Cardiac septum (tissue), 1 donor: ENCODE measurements at places on chromosomes 4 and X.
A peak's percentile ranks its signal among the peaks of the same experiment; 100 is the strongest.

GRCh38 chr4:139764182-139764581 is 98.6 kb downstream of the MGST2 start:
- peak; percentile 84 for DNase-seq

GRCh38 chr4:40455340-40455902 is 120.3 kb downstream of the CHRNA9 start:
- peak; percentile 80 for DNase-seq

- DNase-seq = peak; percentile 81
Measured at GRCh38 chr4:139873111-139873860, 207.7 kb downstream of the MGST2 start.

DNA sequence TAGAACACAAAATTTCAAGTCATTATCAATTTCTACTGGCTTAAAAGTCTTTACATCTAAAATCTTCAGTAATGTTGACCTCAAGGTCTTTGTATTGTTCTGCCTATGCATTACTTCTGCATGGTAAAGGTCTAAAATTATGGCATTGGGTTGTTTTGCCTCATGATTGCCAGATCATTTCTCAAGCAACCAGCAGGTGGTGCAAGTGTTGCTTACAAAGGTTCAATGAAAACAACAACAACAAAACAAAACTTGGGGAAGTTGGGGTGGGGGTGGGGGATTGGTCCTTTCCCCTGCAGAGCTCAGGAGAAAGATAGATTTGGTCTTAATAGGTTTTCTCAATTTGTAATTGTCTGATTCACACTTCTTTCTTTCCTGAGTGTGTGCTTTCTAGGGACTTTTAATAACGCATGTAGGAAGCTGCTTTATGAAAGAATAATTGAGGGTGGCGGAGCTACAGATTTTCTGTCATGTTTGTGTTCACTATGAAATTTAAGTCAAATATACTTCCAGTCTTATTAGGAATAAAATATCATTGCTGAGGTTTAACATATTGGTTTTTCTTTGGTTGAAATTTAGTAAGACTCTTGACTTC is 145.1 kb downstream of the COL4A5 start:
- no peak for DNase-seq

DNA sequence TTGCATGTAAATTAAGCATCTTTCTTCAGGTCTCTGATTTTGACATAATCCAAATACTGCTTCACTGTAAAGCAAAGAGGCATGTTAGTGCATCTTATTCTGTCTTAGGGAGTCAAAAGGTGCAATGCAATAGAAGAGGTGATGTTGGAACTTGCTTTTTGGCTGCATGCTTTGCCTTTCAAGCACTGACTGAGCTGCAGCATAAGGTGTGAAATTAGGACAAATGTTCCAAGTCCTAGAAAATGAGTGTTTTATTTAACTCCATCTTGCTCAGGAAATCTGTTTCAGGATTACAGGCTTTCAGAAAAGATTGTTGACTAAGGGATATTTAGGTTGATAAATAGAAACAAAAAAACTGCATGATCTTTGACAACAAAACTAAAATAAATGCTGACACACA is 30.8 kb downstream of the NAA11 start:
- DNase-seq = no peak

- no peak for DNase-seq
Measured at GRCh38 chrX:123742440-123742839, 9.6 kb upstream of the THOC2 start.

- DNase-seq = no peak
Measured at GRCh38 chrX:25003066-25003849, 12.5 kb downstream of the ARX start.

DNA sequence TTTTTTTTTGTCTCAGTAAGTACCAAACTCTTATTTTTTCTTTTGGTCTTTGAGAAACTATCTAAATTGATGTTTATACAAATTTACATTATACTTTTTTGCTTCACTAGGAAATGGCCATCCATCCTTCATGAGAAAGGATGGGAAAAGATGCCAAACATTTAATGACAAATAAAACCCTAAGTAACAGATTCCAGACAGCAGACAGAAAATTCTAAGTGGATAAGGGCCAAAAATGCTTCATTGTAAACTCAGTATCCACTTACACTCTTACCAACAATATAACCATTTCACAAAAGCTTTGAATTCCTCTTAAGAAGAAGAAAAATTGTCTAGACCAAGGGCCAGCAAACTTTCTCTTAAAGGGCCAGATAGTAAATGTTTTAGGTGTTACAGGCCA is 3.5 kb downstream of the GUCY1B1 start:
- no peak for DNase-seq

- peak; percentile 76 for DNase-seq
Measured at GRCh38 chrX:47384502-47384901, 14.1 kb downstream of the ZNF157 start.

- DNase-seq = no peak
Measured at GRCh38 chrX:142483965-142484364, 278.9 kb upstream of the MAGEC2 start.

DNA sequence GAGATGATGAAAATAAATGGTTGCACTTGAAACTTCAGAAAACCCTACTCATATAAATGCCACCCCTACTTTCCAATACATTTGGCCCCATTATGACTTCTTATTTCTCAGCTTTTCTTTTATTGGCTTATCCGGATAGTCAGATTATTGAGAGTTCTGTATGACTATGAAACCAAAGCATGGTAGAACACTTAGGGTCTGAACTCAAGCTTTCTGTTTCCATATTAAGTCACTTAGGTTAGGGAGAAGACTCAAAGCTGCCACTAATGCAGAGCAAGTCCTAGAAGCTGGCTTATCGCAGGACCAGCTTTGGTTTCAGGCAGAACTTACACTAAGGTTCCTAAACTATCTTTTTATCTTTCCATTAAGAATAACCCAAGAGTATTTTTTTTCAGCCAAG is 229.9 kb upstream of the CPEB2 start:
- no peak for DNase-seq

DNA sequence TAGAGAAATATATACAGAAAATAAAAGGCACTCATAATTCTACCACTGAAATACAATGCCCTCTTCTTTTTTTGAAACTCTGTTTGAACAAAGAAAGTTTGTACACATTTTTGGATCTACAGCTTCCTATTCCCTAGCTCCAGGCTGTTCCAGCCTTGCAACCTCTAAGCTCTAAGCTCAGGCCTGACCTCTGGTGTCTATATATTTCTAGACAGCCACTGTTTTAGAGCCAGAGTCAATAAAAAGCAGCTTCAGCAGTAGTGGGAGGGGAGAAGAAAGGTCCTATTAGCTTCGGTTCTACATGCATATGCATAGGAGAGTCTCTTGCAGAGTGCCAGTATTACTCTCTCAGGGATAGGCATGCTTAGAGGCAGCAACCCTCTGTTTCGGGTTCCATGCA is 39.7 kb downstream of the CLDN2 start:
- DNase-seq = no peak

DNA sequence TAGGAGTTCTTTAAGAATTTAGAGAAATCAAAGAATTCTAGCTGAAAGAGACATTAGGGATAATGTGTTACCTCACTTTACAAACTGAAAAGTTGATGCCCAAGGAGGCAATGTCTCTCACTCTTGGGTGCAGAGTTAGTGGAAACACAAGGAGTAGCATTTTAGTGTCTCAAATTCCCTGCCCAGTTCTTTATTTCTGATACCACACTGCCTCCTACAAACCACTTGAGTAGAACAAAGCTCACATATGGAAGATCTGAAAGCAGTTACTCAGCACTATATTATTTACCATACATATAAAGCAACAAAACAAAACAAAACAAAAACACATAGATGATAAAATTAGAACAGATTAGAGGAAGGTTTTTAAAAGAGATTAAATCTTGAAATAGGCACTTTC is 124.2 kb downstream of the REELD1 start:
- no peak for DNase-seq

GRCh38 chrX:112826023-112826422 is 14.6 kb downstream of the AMOT start:
- DNase-seq = no peak

DNA sequence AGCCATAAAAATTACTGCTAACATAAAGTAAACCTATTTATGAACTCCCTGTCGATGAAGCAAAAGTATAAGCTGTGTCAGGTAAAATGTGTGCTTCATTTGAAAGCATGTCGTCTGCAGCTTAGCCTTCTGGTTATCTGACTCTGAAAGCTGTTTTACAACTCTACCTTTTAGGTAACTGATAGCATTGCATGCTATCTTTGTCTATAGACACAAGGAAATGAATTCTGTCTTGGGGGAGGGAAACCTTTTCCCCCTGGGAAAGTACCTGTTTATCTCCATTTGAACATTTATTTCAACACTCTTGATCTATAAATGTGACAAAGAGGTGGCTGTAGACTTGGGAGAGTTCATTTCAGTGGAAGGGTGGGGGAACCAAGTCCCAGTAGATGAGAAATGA is 51.4 kb downstream of the RAB40A start:
- DNase-seq = no peak

DNA sequence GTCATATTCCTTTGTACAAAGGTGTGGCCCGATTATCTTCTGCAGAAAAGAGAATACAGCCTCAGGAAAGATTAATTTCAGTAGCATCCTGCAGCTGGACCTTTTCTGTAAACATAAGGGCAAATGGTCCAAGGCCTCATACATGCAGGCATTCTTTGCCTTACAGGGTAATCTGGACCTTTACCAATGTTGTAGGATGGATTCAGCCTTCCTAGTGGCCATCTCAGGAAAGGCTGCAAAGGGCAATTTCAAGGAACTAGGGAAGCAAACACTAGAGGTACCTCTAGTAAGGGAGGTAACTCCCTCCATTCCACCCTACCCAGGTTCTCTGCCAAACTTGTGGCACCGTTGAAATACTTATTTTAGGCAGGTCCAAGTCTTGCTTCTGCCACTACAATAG is 43.0 kb downstream of the UGT2B28 start:
- DNase-seq = no peak

- DNase-seq = peak; percentile 81
Measured at GRCh38 chr4:138835832-138836533, 179.6 kb upstream of the NOCT start.

GRCh38 chr4:155094201-155094820 is 114.1 kb upstream of the NPY2R start:
- DNase-seq = no peak

DNA sequence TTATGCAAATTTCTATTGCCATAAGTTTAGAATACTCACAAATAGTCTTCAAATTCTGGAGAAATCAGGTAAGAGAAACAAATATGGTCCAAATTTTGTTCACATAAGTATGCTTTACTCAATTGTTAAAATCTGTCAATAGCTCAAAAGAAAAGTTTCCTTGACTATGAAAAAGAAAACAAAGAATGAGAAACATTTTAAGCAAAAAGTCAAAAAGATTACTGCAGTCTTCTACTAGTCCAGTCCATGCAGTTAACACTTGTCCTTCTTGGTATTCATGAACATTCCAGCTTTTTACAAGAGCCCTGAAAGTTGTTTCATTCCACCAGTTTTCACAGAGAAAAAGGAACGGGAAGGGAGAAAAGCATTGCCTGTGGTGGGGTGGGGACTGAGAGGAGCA is 54.7 kb upstream of the ZXDA start:
- no peak for DNase-seq

DNA sequence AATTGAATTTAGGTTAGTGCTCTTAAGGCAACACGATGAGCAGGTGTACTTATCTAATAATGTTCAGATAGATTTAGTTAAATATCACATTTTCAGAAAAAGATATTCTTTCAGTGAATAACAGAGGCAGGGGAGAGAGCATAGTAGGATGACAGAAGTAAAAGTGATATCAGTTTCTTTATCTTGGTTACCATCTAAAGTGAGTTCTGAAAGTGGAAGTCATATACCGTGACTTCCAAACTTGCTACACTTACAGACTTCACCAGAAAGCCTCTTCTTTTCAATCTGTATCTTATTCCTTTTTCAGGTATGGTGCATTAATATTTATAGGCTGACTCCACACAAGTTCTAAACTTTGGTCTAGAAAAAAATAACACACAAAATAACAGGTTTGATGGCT is 124.9 kb downstream of the POU4F2 start:
- no peak for DNase-seq

DNA sequence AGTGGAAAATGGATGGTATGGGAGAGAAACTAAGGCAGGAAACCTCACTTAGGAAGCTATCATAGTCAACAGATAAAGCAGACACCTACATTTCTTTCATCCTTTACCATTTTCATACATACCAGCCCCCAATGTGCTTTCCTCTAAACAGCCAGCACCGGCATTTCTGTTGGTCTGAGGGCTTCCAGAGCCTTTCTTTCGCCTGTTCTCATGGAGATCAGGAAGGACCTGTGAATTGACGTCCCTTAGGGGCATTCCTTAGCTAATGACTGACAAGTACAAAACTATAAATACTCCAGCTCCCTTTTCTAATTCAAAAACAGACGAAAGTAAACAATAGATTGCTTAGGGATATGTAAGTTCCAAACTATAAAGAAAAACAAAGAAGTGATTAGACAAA is 215.5 kb upstream of the CNKSR2 start:
- DNase-seq = no peak

- DNase-seq = no peak
Measured at GRCh38 chr4:11483046-11483445, 54.4 kb upstream of the HS3ST1 start.

DNA sequence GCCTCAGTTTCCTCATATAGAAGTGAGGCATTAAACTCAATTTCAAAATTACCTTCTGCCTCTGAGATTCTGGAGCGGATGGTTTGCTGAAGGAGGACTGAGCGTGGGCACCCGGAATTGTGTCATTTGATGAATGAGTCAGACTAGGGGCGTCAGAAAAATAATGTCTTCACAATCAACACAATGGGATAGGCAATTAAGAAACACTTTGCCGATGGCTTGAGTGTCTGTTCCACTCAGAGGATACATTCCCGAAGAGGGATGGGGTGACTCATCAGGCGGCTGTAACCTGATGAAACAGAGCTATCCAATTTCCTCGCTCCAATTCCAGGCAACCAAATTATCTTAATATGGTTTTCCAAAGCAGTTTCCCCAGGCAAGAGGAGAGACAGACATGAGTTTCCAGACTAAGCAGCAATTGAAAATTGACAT is 1.2 kb upstream of the CHRNA9 start:
- no peak for DNase-seq
